ENCODE measurements at places on chromosomes 1 and 21.

- no peak for DNase-seq
Observed at GRCh38 chr1:185453496-185454192, 136.6 kb upstream of the IVNS1ABP start.

DNA sequence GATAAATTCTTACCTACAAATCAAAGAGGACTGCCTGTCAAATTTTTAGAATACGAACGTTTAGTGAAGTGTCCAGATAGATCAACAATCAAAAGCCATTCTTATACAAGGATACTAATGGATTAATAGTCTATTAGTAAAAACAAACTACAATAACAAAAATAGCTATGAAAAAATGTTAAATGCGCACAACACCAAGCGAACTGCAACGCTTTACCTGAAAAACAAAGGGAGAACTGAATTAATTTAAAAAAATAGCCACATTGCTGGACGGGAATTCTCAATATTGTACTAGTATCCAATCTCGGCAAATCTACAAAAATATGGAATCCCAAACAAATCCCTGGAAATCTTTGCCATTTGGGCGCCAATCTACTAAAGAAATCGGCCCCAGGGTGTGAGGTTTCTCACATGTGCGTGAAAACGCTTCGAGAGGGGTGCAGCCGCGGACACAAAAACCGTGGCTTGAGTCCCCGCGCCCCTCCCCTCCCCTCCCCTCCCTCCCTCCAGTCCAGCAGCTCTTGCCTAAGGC lies 55.6 kb downstream of the TRAF5 start:
- no peak for DNase-seq

DNA sequence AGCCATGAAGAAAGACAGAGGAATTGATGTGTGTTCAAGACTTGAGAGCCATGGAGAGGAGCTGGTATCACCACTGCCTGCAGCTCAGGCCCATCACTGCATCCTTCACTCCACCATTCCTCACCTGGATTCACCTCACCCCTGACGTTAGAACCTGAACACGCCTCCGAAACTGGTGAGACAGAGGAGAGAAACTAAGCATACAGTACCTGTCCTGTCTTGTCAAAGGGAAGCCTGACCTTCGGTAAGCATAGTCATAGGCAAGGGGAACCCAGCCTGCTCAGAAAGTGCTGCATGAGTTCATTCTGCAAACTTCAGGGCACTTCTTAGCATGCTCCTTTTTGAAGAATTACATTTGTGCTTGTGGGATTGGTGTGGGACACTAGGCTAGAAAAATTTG lies 425.8 kb downstream of the DSCAM start:
- no peak for DNase-seq

GRCh38 chr1:182004601-182005000 lies 56.9 kb downstream of the ZNF648 start:
- DNase-seq: no peak

DNA sequence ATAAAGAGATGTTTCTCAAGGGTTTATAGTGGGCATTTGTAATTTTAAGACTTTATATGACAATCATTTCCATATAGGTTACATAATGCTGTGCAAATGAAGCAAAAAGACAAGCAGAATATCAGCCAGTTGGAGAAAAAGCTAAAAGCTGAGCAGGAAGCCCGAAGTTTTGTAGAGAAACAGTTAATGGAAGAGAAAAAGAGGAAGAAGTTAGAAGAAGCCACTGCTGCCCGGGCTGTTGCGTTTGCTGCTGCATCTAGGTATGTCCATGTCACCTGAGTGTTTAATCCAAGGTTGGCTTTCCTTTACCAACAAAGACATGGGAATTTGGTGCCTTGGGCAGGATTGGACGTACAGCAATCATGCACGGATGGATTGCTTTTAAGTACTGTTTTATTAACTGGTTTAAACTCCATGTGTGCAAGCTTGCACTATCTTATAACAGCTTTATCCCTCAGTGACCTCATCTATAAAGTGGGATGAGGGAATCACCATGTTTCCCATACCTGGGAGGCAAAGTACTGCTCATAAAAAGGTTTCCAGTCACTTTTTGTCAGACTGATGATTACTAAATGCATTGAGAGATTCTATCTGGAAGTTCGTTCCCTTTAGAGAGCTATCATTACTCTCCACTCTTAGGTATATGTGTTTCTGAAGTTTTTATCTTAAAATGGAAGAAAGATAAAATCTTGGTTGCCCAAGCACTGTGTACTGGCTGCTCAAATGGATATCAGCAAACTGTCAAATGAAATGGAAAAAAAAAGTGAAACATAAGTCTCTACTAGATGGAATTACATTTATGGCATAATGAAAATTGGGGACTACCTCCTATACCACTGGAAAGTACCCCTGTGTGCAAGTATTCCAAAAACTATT lies 55.1 kb downstream of the MACO1 start:
- DNase-seq: no peak

GRCh38 chr1:204763773-204764427 lies 78.4 kb upstream of the LRRN2 start:
- DNase-seq: peak; percentile 75

DNA sequence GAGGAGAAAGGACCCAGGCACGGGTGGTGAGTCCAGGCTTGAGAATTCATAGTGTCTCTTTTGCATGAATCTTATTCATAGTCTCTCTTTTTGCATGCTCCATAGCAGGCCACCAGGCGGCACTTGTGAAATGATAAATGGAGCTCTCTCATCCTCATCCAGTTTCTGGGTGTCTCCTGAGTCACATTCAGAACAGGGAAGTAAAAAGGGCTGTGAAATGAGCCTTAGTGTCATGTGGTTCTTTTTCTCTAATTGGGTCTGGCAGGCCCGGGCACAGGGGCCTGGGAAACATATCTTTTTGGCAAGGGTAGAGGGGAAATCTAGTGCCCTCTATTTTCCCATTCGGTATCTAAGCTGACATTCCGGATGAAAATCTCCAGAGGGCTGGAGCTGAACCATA lies 19.1 kb upstream of the NCF2 start:
- DNase-seq: no peak

- no peak for DNase-seq
Observed at GRCh38 chr1:109894823-109895719, 15.6 kb upstream of the CSF1 start.

- no peak for DNase-seq
Observed at GRCh38 chr21:46597031-46597430, 7.9 kb downstream of the S100B start.

DNA sequence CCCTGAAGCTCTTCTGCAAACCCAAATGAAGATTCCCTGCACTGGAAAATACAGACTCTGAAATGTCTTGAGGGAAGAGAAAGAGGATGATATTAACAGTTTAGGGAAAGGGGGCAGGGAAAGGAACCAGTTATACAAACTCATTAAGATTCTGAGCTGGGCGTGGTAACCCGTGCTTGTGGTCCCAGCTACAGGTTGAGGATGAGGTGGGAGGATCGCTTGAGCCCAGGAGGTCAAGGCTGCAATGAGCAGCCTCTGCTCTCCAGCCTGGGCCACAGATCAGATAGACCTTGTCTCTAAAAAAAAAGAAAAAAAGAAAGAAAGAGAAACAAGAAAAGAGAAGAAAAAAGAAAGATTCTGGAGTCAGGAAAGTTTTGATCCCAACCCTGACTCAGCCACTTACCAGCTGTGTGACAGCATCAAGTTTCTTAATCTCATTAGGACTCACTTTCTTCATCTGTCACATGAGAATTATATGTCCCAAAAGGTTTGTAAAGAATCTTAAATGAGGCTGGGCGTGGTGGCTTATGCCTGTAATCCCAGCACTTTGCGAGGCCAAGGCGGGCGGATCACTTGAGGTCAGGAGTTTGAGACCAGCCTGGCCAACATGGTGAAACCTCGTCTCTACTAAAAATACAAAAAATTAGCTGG lies 53.9 kb downstream of the OPTC start:
- no peak for DNase-seq

DNA sequence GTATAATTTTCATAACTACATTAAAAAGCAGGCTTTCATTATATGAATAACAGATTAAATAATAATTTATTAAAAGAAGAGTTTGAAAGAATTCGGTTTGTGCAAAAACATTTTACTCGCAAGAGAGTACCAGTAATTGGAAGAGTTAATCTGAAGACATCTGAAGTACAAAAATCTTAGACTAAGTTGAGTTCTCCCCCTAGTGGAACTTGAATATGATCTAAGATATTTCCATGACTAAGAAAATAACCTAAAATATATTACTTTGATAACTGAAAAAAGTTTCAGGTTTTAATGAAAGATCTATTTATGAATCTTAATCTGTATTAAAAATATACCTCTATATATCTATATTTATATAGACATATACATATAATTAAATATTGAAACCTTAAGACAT lies 112.5 kb upstream of the GFI1 start:
- DNase-seq: no peak

DNA sequence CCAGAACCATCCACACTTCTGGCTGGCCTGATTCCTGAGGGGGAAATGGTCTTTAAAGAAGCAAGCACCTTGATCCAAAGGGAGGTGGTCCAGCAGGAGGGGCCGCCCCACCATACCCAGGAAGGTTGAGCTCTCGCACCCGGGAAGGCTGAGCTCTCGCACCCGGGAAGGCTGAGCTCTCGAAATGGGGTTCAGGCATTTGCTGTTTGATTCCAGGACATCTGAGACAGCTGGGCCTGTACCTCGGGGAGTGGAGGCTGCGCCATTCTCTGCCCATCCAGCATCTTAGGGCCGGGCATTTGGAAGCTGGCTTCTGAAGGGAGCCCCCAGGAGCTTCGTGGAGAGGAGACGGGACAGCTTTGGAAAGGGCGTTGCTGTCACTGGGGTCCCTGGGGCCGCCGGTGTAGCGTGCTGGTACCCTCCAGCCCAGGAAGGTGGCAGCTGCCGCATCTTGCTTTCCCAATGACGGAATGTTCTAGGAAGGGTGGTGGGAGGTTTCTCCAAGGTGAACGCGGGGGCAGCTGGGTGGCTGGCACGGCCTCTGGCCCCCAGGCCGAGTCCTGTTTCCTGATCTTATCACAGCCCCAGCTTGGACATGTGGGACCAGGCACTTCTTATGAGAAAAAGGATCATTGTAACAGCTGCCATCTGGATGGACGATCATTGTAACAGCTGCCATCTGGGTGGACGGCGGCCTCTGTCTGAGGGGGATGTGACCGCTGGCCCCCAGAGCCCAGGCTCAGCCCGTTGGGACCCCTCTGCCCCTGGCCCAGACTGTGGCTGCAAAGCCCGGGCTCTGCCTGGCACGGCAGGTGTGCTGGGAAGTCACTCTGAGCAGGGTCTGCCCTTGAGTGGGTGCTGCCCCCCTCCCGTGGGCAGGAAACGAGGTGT lies 61.6 kb downstream of the COL18A1 start:
- DNase-seq: no peak

GRCh38 chr1:2983319-2983705 lies 38.0 kb upstream of the ACTRT2 start:
- peak; percentile 45 for DNase-seq

GRCh38 chr1:12185918-12186678 lies 19.3 kb downstream of the TNFRSF1B start:
- DNase-seq: no peak

DNA sequence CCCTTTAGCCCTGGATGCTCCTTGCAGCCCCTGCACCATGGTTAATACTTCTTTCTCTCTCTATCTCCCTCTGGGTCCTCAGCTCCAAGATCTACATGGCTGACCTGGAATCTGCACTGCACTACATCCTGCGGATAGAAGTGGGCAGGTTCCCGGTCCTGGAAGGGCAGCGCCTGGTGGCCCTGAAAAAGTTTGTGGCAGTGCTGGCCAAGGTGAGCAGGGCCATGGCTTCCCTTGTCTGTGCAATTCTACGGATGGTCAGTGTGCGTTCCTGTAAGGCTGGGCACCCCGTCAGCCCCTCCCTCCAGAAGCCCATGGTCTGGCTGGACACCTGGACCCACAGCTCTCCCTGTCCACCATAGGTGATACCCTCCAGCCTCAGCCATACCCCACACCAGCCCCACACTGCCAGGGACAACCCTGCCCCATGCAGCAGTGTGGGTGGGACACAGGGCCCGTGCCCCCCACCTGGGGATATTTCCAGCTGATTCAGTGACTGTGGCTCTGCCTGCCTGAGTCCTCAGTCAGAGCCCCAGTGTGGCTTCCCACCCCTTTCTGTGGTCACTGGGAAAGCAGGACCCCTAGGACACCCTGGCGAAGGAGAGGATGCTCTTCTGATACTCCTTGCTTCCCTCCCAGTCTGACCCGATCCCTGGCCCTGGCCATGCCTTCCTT lies 31.4 kb downstream of the QSOX1 start:
- peak; percentile 41 for DNase-seq

DNA sequence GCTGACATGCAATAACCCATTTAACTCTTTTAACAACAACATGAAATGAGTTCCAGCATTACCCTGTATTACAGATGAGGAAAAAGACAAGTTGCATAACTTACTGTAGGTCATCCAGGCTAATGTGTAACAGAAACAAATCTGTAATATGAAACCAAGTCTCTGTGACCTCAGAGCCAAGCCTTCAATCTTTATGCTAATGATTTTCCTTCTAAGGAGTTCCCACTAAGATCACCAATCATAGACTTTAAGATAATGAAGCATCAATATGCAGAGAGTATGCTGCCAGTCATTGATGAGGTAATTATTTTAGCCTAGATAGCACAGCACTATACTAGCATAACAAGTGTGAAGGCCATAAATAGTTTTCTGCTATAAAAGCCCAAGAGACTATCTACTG lies 35.6 kb upstream of the RNPC3 start:
- DNase-seq: no peak

- no peak for DNase-seq
Observed at GRCh38 chr1:235253219-235253962, 74.6 kb downstream of the ARID4B start.

- DNase-seq: no peak
Observed at GRCh38 chr1:89085781-89086180, 20.8 kb upstream of the GBP1 start.

DNA sequence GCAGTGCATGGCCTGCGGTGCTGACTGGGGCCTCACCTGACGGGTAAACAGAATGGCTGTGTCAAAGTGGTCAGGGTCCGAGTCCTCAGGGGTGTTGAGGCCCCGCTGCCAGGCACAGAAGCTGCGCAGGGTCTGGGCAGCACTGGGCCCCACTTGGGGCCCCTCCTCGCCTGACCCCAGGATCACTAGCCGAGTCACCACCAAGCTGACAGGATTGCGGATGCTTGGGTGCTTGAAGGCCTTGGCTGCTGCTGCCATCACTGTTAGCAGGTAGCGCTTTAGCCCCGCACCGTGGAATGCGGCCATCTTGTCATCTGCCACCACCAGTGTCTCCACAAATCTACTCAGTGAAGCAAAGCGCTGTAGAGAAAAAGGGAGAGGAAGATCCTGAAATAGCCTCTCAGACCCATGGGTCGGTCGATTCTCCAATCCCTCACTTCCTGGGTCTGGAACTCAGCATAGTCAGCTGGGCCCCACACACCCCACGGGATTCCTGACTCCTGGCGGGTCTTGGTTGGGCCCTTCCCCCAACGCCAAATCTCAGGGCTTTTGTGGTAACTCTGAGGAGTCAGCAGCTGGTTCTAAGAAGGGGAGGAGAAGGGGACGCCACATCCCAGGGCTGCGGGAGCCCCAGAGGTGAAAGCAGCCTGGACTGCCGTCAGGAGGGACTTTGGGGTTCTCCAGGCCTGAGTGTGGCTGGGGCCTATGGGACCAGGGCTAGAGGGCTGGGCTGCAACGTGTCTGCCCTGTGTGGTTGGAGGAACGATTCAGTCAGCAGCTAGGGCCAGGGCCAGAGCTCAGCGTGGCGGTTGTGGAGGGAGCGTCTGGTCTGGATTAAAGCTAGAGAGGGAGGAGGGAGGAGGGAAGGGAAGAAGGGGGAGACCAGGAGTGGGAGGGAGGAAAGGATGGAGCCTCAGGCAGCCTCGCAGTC lies 2.1 kb downstream of the ADAMTS4 start:
- no peak for DNase-seq
